WERI-Rb-1 (cell line): ENCODE measurements at places on chromosomes 13 and 19.

GRCh38 chr13:40340368-40341095 lies 325.9 kb downstream of the FOXO1 start:
- DNase-seq = no peak

GRCh38 chr13:24006520-24007248 lies 109.4 kb upstream of the C1QTNF9B start:
- no peak for DNase-seq

GRCh38 chr13:35630551-35631275 lies 154.2 kb upstream of the MAB21L1 start:
- DNase-seq = peak; percentile 60

- DNase-seq = no peak
Observed at GRCh38 chr13:73481886-73482445, 423.2 kb downstream of the KLF5 start.

GRCh38 chr19:5063873-5064645 lies 95.1 kb downstream of the KDM4B start:
- no peak for DNase-seq

- DNase-seq = no peak
Observed at GRCh38 chr13:59673286-59673685, 490.4 kb downstream of the DIAPH3 start.

DNA sequence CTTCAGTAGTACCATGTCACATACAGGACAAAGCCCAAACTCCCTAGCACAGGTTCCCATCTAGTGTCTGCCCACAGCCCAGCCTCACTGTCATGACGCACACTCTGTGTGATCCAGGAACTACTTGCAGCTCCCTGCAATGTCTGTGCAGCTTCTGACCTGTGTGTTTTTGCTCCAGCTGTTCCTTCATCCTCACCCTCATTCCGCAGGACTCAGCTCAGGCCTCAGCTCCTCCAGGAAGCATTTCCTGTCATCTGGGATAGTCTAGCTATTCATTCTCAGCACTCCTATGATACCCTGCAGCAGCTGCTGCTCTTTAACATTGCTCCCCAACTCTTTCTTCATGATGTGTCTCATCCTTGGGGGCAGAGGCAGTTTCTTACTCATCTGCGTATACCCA lies 56.1 kb downstream of the ENOX1 start:
- DNase-seq = no peak

DNA sequence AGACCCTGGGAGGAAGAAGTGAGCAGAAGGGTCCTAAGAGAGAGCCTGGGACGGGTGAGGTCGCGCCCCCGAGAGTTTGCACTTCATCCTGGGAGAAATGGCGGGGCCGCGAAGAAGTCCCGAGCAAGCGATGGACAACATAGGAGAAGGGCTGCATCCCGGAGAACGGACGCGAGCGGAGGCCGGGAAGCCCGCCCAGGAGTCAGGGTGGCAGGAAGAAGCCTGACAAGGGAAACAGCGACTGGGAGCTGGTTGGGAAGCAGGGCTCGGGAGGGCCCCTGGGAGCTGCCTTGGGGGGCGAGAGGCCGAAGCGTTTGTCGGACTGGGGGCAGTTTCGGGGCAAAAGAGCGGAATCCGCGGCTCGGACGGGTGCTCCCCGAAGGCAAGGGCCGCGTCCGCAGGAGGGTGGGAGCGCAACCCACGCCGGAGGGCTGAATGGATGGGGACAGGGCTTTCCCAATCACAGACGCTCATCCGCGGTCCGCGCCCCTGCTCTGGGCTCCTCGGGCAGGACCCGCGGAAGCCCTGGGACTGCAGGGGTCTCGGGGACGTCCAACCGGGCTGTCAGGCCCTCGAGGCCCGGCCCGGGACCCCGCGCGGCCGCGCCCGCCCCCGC lies 469 bp downstream of the ABHD17A start:
- no peak for DNase-seq

GRCh38 chr19:36773223-36773579 lies 594 bp upstream of the ZNF850 start:
- no peak for DNase-seq

GRCh38 chr13:59542303-59542702 lies 621.4 kb downstream of the DIAPH3 start:
- no peak for DNase-seq

GRCh38 chr19:4922530-4923275 lies 13.4 kb downstream of the UHRF1 start:
- DNase-seq = peak; percentile 86

GRCh38 chr13:47399599-47399998 lies 502.7 kb upstream of the HTR2A start:
- no peak for DNase-seq

DNA sequence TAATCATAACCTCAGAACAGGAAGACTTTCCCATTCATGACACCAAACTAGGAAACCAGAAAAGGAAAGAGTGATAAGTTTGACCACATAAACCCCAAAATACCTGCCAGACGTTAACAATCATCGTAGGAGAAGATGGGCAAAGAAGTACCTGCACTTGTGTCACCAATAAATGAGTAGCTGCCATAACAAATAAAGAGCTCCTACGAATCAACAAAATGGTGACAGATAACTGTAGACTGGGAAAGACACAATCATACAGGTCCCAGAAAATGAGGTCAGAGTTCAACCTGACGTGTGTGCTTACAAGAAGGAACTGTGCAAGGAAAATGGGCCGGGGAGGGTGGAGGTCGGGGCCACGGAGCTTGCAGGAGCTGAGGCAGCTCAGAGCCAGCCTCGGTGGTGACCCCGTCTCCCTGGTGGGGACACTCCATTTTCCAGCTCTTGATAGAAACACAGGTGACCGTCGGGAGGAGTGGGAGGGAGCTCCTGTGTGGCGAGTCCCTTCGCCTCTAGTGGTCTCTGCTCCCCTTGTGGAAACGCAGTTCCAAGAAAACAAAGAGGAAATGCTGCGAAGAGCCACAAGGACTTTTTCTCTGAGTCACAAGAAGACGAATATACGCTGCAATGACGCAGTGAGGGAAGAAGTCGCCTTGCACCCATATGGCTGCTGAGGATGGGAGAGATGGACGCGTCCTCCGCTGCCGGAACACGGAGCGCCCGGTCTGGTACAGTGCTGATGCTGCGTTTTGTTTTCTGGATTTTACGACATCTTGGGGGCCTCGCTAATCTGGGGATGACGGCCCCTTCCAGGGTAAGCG lies 9.5 kb downstream of the PIP5K1C start:
- DNase-seq = no peak

GRCh38 chr19:49684251-49684982 lies 5.0 kb upstream of the ADM5 start:
- no peak for DNase-seq

- no peak for DNase-seq
Observed at GRCh38 chr19:535017-535835, 3.7 kb downstream of the CDC34 start.
